ENCODE measurements at places on chromosomes 16 and 17.

DNA sequence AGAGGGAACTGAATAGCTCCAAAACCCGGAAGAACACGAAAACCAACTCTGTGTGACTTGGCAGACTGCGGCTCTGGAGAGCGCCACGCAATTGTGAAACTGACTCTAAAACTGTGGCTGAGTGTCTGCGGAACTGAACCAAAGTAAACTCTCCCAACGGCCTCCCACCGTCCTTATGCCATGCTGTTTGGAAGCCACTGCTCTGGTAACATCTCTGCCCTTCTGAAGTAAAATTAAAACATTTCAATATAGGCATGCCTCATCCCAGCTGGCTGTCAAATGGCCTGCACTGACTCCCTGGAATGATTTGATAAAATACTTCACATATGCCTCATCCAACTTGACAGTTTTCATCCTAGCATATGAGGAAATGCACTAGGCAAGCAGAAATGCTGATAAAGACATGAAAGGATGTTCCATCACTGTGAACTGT lies 70.2 kb downstream of the PARN start:
- DNase-seq, result peak; percentile 4

DNA sequence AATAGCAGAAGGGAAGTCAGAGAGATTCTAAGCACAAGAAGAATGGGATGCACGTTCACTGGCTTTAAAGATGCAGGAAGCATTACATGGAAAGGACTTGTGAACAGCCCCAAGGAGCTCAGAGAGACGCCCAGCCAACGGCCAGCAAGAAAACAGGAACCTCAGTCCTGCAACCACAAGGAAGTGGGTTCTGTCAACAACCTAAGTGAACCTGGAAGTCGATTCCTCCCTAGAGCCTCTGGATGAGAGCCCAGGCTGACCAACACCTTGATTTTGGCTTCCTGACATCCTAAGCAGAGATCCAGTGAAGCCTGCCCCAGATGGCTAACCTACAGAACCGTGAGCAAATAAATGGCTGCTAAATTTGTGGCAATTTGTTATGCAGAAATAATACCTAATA lies 24.5 kb downstream of the GPR142 start:
- DNase-seq, result no peak

DNA sequence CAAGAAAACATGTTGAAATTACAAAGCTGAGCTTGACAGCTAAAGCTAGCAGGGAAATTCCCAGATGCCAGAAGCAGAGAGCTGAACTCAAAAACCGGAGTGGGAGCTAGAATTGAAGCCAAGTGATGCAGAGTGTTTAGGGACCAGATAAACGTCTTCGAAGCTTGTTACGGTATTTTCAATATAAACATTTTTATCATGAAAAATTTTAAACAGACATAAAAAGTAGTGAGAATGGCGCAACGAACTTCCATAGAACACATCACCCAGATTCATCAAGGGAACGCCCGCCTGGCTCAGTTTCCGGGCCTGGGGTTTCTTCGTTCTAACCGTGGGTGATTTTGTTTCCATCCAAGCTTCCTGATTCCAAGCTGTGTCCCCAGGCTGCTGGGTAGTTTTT lies 18.1 kb downstream of the SPNS2 start:
- DNase-seq, result no peak

DNA sequence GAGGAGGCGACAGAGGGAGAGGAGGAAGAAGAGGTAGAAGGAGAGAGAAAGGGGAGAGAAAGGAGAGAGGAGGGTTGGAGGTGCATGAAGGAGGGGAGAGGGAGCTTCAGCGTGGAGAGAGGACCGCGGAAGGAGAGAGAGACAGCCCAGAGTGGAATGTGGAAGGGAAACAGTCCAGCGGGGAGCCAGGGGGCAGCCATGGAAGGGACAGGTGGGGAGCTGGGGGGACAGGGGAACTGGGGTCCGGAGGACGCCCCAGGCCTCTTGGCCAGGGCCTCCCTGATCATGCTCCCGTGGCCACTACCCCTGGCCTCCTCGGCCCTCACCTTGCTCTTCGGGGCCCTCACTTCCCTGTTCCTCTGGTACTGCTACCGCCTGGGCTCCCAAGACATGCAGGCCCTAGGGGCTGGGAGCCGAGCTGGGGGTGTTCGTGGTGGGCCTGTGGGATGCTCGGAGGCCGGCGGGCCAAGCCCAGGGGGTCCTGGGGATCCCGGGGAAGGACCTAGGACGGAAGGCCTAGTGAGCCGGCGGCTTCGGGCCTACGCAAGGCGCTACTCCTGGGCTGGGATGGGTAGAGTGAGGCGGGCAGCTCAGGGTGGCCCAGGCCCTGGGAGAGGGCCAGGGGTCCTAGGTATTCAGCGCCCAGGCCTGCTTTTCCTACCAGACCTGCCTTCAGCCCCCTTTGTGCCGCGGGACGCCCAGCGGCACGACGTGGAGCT lies 759 bp downstream of the ASPHD1 start:
- DNase-seq, result no peak

GRCh38 chr17:82952019-82952418 lies 112.2 kb upstream of the ZNF750 start:
- DNase-seq, result no peak

DNA sequence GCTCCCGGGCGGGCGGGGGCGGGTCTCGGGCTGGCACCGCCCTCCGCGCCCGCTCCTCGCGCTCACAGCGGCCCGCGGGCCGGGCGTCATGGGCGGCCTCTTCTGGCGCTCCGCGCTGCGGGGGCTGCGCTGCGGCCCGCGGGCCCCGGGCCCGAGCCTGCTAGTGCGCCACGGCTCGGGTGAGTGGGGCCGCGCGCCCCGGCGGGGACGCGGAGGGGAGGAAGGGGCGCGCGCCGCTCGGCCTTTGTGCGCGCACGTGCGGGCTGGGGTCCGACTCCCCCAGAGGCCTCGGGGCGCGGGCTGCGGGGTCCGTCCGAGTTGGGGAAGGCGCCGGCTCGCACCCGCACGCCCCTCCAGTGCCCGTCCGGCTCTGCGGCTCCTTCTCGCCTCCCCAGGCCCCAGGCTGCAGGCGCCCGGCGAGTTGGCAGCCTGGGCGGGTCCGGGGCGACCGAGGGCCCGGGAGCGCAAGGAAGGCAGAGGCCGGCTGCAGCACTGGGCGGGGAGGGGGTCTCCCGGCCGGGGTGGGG lies at the start of gene NME4:
Gene NME4, plus strand, starts transcription at position 65 of the 527 bp plus-strand sequence. Its CDS starts 24 bp downstream, at position 89.
- DNase-seq, result no peak

DNA sequence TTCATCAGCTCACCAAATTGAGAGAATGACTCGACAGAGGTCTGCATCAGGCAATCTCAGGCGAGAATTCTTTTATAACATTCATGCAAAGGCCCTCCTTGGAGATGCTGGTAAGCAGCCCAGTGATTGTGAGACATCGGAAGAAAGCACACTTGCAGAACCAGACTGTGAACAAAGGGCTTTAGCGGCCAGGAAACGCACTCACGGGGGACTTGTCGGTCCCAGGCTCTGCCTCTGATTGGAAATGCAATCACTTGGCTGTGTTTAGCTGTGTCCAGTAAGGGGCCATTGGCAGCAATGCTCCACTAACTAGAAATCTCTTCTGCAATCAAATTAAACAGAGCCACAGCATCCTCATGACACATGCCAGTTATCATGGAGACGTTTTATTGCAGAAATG lies 226.7 kb upstream of the CDH13 start:
- no peak for DNase-seq

DNA sequence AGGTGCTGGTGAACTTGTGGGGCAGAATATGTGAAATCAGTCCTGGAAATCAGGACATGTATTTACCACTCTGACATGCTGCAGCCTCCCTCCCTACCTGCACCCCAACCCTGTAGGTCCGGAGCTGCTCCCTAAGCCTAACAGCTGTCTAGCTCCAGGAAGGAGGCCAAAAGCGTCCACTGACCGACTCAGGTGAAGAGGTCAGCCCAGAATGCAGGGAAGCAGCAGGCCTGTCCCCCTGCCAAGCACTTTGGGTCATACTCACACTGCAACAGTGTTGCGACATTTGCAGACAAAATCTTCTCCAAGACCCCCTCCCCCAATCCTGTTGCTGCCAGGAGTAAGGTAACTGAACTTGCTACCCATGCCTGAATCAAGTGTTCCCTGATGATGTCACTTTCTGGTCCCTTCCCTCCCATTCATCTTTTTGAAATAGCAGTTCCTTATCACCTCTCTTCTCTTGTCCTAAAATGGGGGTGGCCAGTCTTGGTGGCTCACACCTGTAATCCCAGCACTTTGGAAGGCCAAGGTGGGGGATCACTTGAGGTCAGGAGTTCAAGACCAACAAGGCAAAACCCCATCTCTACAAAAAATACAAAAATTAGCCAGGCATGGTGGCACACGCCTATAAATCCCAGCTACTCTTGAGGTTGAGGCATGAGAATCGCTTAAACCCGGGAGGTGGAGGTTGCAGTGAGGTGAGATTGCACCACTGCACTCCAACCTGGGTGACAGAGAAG lies 1.3 kb upstream of the ACLY start:
- DNase-seq, result no peak

DNA sequence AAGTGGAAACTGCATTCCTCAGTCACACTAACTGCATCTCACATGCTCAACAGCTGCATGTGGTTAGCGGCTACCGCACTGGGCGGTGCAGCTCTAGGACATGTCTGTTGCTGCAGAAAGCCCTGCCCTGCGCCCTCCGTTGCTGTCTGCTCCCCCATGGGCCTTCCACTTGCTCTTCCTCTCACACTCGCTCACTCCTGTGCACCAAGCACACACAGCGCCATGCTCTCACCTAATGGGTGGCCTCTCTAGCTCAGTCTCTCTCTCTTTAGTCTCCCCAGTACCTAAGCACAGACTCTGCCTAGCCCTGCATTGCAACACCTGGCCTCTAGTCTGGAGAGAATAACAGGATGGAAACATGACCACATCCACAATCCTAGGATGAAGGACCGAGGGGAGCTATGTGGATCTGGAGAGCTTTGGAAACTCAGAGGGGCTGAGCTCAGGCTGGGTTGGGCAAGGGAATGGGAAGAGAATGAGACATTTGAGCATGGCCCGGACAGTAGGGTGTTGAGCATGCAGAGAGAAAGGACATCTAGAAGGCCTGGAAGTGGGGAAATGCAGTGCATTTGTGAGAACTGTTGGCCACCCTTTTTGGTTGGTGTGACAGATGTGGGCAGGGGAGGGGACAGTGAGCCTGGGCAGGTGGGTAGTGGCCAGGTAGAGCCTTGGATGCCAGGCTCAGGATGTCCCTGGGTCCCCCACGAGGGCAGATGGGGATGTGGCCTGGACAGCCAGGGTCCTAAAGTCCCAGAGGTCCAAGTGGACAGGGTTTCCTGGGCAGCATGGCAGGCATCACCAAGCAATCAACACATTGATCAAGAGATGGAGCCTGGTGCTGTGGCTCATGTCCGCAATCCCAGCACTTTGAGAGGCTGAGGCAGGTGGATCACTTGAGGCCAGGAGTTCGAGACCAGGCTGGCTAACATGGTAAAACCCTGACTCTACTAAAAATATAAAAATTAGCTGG lies 16.1 kb downstream of the SGCA start:
- no peak for DNase-seq

DNA sequence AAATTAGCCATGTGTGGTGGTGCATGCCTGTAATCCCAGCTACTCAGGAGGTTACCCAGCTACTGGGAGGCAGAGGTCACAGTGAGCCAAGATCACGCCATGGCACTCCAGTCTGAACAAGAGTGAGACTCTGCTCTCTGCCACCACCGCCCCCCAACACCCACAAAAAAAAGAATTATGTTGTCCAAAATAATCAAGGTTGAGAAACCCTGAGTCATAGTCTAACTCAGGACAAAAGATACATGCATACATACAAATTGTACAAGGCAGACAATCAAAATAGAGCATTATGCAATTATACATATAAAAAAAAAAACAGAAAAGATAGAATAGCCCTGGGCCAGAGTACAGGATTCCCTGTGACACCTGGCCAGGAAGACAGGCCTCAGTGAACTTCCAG lies 6.6 kb upstream of the KPNB1 start:
- no peak for DNase-seq

- no peak for DNase-seq
Measured at GRCh38 chr17:32755045-32755805, 121.7 kb downstream of the MYO1D start.

DNA sequence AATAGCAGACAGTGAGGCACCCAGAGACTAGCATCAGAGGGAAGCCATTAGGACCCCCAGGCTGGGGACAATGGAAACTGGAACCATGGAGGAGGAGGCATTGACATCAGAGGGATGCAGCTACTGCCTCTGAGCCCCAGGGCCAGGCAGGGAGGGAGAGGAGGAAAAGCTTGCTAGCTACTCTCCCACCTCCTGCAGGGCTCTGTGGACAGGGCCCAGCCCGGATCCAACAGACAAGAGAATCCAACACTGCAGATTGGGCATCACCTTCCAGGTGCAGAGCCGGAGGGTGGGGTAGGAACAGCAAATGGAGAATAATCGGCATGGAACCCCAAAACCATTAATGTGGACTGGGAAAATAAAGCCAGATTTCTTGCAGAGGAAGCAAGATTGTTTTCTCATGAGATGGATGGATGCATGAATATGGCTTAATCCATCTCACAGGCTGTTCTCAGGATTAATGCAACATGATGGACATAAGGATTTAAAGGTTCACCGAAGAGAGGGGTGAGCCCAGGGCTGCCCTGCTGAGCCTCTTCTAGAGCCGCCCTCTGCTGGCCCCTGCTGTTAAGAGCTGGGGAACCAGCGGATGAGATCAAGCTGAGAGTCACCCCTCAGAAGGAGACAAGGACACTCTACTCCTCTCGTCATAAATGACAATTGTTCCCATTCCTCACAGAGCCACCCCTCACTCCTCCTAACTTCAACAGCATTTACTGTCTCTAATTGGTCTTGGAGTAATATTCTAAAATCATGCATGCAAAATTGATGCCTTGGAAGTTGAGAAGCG lies 48.8 kb downstream of the DNAH3 start:
- no peak for DNase-seq

DNA sequence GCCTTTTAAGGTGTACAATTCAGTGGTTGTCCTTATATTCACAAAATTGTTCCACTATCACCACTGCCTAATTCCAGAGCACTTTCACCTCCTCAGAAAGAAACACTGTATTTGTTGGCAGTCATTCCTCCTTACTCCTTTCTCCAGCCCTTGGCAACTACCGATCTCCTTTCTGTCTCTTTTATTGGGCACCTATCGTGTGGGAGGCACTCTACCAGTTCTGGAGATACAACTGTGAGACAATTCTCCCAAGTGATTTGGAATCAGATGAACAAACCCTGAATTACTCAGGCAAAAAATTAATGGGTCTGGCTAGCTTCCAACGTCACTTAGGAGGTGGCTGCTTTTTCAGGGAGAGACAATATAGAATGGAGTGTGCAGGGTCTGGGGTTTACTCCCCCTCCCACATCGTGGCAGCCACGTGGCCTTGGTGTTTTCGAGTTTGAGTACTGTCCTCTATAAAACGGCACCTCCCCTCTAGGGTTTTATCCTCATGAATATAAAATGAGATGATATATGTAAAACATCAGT lies 63.9 kb downstream of the SHISA9 start:
- DNase-seq, result no peak

- no peak for DNase-seq
Measured at GRCh38 chr17:12620200-12620720, 45.4 kb upstream of the MYOCD start.

- DNase-seq, result no peak
Measured at GRCh38 chr17:28944862-28945741, 6.2 kb downstream of the PHF12 start.

- no peak for DNase-seq
Measured at GRCh38 chr17:3885970-3886369, 6.9 kb downstream of the CAMKK1 start.
